ENCODE measurements at places on chromosomes 5 and 9.

DNA sequence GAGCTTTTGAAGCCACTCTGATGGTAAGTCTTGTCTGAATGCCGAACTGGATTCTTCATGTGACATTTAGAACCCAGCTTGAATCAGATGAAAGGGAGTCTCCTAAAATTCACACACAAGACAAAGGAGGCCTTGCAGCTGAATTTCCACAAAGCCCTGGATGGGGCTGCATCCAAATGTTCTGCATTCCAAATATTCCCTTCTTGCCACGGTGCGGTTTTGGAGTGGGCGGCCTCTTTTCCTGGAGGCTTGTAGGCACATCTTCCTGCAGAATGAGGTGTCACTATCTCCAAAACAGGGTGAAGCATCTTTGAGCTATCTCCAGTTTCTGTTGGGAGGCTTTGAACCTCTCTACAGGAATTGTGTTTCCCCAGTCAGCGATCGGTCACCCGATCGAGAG is 342.7 kb downstream of the ARHGEF28 start:
- DNase-seq: no peak

GRCh38 chr5:20959347-20959746 is 971.3 kb upstream of the CDH18 start:
- DNase-seq: no peak

- no peak for DNase-seq
Observed at GRCh38 chr9:124450931-124451661, 845 bp downstream of the ADGRD2 start.

GRCh38 chr5:130067364-130067763 is 163.1 kb downstream of the CHSY3 start:
- DNase-seq: no peak

- DNase-seq: no peak
Observed at GRCh38 chr5:21820527-21820926, 1032.6 kb downstream of the CDH12 start.

GRCh38 chr5:133331941-133332340 is 280.1 kb downstream of the HSPA4 start:
- DNase-seq: no peak

All from GM04503 (cell line).